ENCODE measurements at places on chromosomes 3 and 15.
A peak's percentile ranks its signal among the peaks of the same experiment; 100 is the strongest.

- no peak for DNase-seq
Observed at GRCh38 chr3:44926921-44927320, 49.1 kb downstream of the ZDHHC3 start.

DNA sequence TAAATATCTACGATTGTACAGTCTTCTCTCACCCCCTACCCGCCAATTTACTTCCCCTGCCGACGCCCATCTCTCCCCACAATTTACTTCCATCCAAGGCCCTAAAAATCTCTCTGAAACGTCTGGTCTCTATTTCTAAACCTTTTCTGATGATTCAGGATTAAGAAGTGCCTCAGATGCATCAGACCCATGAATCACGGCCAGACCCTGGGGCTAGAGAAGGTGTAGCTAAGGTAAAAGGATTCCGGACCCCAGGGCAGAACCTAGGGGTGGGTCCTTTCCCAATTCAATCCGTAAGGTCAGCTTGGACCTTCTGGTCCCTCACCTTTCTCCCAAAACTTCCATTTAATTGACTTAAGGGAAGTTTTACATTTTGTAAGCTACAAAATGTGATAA is 46.4 kb downstream of the LRIG1 start:
- DNase-seq = no peak

- DNase-seq = no peak
Observed at GRCh38 chr3:70737666-70738290, 425.3 kb upstream of the MDFIC2 start.

GRCh38 chr3:158918451-158918850 is 116.6 kb downstream of the MFSD1 start:
- no peak for DNase-seq

- no peak for DNase-seq
Observed at GRCh38 chr15:66940368-66940767, 125.0 kb upstream of the SMAD3 start.

DNA sequence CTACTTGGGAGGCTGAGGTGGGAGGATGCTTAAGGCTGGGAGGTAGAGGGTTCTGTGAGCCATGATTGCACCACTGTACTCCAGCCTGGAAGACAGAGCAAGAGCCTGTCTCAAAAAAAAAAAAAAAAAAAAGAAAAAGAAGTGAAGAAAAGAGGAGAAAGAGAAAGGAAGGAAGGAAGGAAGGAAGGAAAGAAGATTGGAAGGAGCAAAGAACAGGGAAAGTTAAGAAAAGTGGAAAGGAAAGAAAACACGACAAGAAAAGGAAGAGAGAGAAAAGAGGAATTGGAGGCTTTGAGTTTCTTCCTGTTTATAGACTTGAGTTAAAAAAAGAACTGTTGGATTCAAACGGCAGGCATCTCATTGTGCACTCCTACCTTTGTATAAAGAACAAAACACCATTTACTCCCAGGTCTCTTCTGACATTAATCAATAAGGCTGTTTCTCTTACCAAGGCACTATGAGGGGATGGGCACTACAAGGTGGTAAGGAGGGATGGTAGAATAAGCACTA is 73.5 kb downstream of the EDEM1 start:
- no peak for DNase-seq

DNA sequence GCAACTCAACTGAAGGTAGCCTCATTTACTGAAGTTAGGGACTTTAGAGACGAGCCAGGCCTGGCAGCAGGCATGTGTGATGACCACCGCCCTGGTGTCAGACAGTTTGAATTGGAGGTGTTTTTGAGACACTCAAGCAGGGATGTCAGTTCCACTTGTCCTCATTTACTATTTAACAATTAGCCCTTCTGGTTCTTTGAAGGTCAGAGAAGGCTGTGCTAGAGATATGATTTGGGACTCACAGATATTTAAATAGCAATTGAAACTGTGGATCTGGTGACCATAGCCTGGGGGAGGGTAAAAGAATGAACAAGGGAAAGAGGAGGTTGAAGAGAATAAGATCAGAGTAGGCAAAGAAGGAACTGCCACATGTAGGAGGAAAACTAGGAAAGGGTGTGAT is 74.6 kb downstream of the REC114 start:
- no peak for DNase-seq

DNA sequence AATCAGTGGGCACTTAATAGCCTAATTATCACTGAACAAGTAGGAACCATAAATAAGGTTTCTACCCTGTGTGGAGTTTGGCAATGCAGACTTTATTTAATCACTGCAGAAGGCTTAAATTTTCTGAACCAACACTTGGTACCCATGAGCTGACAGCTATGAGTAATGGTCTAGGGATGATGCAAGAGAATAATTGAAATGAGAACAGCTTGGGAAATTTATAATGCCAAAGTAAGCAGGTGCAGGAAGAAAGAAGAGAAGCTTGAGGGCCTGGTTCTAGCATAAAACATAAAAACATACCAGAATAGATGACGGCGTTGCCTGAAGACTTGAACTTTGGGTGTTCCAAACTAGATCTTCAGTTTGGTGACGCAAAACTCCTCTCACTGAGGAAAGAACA is 67.0 kb downstream of the IMPG2 start:
- no peak for DNase-seq

GRCh38 chr3:150721285-150722130 is 17.8 kb upstream of the ERICH6 start:
- DNase-seq = peak; percentile 91

- DNase-seq = no peak
Observed at GRCh38 chr3:5285439-5285838, 97.9 kb downstream of the EDEM1 start.

DNA sequence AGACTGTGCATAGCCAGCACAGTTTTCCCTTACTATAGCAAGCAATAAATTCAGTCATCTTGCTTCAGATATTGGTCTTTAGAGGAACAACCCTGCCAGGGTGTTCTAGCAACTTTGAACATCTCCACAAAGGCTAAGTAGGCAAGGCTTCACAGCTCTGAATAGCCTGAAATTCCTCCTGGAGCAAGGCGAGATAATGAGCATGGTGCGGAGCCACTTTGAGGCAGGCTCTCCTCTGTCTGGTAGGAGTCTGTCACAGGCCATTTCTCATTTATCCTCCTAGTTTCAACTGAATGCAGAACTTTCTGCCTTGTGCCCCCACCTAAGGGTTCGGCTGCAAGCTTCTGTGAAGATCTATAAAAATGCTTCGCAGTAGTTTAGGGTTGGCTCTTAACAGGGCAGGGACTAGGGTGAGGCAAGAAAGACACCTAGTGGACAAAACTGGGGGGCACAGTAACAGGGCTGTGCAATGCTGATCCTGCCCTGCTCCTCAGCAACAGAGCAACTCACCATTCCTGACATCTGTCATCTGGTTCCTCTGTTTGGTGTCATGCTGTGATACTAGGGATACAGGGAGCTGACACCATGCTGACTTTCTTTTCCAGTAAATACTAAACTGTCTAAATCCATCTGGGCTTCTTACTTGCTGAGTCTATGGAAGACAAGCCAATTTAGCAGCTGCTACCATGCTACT is 16.6 kb upstream of the EHHADH start:
- DNase-seq = peak; percentile 50

- DNase-seq = peak; percentile 81
Observed at GRCh38 chr3:134249935-134250716, 533 bp downstream of the RYK start.

DNA sequence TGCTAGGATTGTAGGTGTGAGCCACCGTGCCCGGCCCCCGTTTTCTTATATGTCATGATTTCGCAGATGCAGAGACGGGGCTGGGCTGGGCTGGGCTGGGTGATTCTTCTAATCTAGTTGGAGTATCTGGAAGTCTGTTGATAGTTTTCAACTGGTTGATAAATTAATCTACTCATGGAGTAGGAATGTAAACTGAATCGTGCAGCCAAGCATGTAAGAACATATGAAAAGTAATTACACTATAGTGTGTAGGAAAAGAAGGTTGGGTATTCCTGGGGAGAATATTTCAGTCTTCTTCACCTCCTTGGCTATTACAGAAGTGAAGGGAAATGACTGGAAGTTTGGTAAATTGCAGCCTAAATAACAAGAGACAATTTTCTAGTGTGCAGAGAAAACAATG is 82.6 kb upstream of the MAGI1 start:
- DNase-seq = peak; percentile 53

DNA sequence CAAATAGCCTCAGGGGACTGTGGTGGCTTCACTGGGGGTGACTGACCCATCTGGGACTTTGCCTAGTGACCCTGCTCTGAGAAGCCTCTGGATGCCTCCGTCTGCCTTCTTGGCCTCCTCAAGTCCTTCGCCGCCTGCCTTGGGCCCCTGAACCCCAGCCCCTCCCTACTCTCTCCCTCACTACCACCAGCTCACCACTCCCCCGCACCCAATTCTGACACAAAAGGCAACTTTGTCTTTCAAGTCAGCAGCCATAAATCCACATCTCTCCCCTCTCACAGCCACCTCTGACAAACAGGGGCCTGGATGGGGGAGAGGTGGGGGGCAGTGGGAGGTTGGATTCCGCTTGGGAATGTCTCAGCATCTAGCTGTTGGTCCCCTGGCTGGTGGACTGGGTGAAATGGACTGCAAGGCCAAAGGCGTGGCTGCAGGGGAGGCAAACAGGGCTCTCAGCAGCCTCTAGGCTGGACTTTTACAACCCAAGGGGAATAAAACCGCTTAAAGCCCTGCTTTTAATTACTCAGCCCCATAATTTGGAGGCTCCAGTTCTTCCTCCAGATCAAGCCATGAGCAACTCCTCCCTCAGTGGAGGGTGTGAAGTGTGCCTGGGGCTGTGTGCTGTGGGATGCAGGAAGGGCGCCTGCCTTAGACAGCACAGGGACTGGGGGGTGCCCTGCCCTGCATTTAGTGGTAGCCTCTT is 33.4 kb downstream of the IGDCC3 start:
- no peak for DNase-seq

- DNase-seq = peak; percentile 97
Observed at GRCh38 chr3:195270817-195271409, at the start of gene XXYLT1. Gene XXYLT1, minus strand, starts transcription at chr3:195271159. Its CDS starts 101 bp downstream, at chr3:195271058.

DNA sequence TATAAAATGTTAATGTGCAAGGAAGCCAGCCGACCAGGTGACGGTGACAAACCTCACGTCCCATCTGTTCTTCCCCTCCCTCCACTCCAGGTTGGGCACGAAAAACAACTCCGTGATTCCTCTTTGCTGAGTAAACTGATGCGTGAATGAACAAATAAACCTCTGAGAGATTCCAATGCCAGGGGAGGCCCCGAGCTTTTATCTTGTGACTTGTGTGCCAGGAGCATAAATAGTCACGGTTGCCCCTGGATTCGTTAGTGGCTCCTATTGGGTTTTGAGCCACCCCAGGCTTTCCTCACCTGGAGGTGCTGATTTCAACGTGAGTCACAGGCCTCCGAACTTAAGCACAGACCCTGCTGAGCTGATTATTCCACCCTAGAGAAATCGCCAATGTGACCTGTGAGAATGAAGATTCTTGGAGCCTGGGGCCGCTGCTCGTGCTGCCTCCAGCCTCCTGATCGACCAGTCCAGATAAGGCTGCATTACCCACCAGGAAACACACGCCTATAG is 119.2 kb downstream of the SHQ1 start:
- peak; percentile 32 for DNase-seq

GRCh38 chr3:56800130-56800831 is 1.5 kb downstream of the ARHGEF3 start:
- no peak for DNase-seq

- DNase-seq = no peak
Observed at GRCh38 chr3:108062051-108062450, 28.8 kb downstream of the CD47 start.

DNA sequence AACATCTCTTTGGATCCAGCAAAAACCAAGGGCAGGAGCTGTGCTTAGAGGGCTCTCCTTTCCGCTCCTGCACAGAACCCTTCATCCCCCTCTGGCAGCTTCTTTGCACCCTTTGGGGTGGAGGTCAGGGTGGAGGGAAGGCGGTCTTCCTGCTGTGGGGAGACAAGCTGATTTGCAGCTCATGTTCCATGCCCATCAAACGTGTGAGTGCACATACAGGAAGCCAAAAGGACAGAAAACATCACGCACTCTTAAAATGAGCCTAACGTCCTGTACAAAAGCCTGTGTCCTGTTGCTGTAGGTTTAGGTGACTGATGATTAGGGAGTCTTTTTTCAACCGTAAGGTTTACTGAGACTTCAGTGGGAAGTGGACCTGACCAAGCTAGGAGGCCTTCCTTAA is 195.2 kb downstream of the PLCL2 start:
- DNase-seq = no peak

- peak; percentile 39 for DNase-seq
Observed at GRCh38 chr3:121431726-121432517, 113.9 kb downstream of the POLQ start.

DNA sequence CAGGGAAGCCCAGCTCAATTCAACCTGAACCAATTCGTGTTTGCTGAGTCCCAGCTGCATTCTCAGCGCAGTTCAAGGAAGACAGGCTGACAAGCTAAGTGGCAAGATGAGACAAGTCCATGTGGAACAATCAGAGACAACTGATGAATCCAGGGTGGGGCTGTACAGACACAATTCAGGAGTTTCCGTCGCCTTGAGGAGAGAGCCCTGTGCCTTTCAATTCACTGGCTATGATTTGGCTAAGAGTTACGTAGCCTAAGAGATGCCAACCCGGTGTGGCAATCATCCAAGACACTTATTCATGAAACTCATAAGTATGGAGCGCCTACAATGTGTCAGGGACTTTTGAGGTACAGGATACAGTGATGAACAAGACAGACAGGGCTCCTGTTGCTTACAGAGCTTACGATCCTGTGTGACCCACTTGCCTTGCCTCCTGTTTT is 15.5 kb upstream of the ZBED2 start:
- peak; percentile 57 for DNase-seq

GRCh38 chr3:73298243-73299183 is 237.1 kb downstream of the EBLN2 start:
- no peak for DNase-seq

GRCh38 chr15:77808075-77808474 is 175.4 kb upstream of the LINGO1 start:
- no peak for DNase-seq

DNA sequence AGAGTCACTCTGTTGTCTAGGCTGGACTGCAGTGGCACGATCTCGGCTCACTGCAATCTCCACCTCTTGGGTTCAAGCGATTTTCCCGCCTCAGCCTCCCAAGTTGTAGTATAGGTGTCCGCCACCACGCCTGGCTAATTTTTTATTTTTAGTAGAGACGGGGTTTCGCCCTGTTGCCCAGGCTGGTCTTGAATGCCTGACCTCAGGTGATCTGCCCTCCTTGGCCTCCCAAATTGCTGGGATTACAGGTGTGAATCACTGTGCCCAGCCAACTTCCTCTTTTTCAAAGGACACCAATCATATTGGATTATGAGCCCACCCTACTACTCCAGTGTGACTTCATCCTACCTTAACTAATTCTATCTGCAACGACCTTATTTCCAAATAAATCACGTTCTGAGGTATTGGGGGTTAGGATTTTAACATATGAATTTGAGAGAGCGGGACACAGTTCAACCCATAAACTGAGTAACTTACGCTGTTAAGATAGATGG is 3.2 kb downstream of the ISG20 start:
- no peak for DNase-seq

GRCh38 chr15:40142428-40142827 is 18.4 kb upstream of the BUB1B start:
- no peak for DNase-seq

Measured in eye (tissue), 1 donor.